ENCODE measurements at places on chromosomes 3 and 15. TPM values are rescaled to one million over a fixed set of nuclear protein-coding genes. Genes with fewer than 3 reads are reported as not detected.

GRCh38 chr3:150797155-150797554 lies 34.2 kb upstream of the SIAH2 start:
- no peak for DNase-seq

DNA sequence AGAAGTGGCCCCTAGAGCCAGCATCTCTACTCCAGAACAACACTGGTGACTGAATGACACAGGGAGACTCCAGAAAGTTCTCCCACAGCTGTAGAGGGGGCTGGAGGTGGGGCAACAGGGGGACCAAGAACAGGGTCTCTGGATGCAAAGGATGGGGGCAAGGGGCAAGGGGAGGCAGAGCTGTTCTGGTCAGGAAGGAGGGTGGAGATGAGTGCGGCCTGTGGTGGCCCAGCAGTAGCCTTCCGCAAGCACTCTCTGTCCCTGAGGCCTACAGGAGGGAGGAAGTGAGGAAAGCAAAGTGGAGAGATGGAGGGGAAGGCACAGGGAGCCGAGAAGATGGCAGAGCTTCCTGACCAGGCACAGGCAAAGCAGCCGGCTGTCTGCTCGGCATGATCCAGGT lies 56.5 kb downstream of the HOMER2 start:
- DNase-seq: no peak

DNA sequence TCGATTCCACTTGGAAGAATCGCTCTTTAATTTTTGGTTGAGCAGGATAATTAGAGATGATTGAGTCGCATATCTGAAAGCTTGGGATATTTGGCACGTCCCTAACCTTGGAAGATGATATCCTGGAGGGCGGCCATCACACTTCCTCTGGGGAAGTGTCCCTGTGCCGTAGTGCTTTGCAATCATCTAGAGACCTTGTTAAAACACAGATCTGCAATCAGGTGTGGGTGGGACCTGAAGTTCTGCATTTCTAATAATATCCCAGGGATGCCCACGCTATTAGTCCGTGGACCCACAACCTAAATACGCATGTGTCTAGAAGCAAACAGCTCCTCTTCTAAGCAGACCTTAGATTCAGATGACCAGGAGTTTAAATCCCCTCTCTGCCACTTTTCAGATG lies 20.5 kb downstream of the MYO1E start:
- DNase-seq: no peak

GRCh38 chr3:134366928-134367811 lies 7.1 kb downstream of the AMOTL2 start:
- DNase-seq: no peak

DNA sequence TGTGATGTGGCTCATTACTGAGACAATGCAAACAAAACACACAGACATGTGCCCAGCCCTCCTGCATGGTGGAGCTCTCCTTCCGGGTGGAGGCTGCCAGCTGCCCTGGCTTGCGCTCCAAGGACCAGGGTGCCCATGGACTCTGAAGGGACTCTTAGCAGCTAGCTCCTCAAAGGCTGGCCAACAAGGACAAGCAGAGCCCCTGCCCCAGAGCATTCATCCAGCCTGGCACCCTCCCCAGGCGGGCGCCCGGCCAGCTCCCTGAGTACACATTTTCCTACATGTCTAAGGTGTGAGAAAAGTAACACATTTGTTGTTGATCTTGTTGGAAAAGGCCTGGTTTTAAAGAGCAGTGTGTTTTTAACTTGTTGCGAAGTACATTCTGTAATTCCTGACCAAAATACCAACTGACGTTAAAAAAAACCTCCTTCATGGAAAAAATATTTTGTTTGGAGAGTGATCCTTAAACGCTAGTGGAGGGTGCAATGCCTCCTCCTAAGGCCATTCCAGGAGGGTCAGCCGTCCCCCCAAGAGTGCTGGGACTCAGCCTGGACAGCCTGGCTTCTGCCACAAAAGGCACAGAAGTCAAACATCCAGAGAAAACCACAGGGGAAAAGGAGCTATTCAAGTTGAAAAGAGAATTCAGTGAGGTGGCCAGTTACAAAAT lies 86.9 kb downstream of the KLF15 start:
- DNase-seq: no peak

- no peak for DNase-seq
These were observed 4.3 kb downstream of the SLCO3A1 start for GRCh38 chr15:91857772-91858171.

DNA sequence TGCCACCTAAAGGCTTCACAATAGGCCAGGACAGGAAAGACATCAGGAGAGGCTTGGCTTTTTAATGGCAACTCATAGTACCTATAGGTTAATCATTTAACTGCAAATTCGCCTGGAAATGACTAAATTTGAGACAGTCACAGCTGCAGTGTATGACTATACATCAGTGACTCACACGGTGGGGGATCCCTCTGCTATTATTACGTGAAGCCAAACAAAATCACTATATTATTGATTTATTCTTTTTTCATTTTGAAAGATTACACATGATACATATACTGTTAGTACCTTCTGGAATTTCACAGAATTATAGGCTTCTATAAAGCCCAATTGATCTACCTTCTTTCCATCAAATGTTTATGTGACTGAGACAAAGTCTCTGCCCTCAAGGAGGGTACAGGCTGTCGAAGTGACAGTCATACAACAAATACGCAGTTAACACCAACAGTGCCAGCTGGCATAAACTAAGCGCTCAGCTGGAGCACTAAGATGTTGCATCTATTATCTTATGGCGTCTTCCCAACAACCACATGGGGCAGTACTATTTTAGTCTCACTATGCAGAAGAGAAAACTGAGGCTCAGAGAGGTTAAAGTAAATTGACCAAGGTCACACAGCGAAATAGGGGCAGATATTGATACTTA lies 82.0 kb upstream of the LMOD3 start:
- DNase-seq: no peak

DNA sequence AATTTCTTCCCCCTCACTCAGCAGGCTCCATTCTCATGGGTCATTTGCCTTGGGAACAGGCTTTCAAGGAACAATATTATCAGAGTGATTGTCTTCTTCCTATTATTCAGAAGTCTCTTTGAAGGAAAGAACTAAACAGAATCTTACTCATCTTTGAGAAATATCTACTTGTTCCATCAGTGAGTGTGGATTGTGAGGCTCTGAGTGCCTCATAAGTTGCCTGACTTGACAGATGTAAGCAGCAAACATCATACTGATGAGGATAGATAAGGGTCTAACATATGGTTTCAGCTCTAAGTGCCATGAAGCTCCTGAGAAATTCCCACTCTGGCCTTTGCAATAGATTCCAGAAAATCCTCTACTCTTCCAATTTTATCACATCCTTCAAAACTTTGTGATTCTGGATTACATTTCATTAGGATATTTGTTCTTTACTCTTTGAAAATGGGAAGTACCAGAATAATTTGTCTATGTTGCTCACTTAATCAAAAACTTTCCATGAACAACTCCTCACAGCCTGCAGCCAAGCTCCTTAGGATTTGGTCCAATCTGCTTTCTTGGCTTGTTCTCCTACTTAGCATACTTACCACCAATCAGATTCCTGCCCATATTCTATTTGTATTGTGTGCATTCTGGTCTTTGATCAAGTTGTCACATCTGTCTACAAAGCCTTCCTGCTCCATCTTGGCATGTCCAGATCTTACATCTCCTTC lies 120.1 kb downstream of the RPL22L1 start:
- no peak for DNase-seq

GRCh38 chr3:43674345-43675085 lies 16.2 kb upstream of the ABHD5 start:
- DNase-seq: no peak

Gene FBXW12
- not detected for total RNA-seq

Gene RTP1
- total RNA-seq: not detected

Gene QARS1
- total RNA-seq: 321 TPM

Gene SEMA4B
- 15.9 TPM for total RNA-seq

Gene MUSTN1
- total RNA-seq: not detected

Gene GADL1
- not detected for total RNA-seq

Measured in pulmonary artery endothelial cell (primary cell).